ENCODE measurements at places on chromosomes 3 and 15.

GRCh38 chr3:86594838-86595237 is 396.1 kb downstream of the VGLL3 start:
- DNase-seq: no peak

- no peak for DNase-seq
Observed at GRCh38 chr15:51267703-51268083, 70.7 kb downstream of the CYP19A1 start.

- DNase-seq: no peak
Observed at GRCh38 chr3:50737906-50738598, 63.3 kb downstream of the DOCK3 start.

- no peak for DNase-seq
Observed at GRCh38 chr3:127534564-127534963, 56.0 kb downstream of the TPRA1 start.

GRCh38 chr3:150653110-150653561 is 50.0 kb downstream of the SELENOT start:
- DNase-seq: no peak

DNA sequence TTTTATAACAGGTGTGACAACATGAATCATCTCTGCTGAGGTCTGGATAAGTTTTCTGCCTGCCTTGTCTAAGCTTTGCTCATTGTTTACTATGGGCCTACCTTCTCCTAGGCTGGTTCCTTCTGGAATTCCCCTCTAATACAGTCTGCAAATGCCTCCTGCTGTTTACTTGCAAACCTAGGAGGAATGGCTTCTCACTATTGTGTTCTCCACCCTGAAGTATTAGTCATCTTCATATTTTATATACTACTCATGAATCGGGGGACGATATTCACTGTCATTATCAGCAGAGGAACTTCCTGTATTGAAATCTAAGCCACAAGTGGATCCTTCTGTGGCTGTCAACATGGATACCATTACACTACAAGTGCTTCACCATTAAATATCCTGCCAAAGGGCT is 154.8 kb downstream of the PLCL2 start:
- no peak for DNase-seq

- no peak for DNase-seq
Observed at GRCh38 chr3:37859354-37859753, 2.3 kb upstream of the CTDSPL start.

- DNase-seq: no peak
Observed at GRCh38 chr3:151775314-151776258, 38.3 kb upstream of the AADAC start.

DNA sequence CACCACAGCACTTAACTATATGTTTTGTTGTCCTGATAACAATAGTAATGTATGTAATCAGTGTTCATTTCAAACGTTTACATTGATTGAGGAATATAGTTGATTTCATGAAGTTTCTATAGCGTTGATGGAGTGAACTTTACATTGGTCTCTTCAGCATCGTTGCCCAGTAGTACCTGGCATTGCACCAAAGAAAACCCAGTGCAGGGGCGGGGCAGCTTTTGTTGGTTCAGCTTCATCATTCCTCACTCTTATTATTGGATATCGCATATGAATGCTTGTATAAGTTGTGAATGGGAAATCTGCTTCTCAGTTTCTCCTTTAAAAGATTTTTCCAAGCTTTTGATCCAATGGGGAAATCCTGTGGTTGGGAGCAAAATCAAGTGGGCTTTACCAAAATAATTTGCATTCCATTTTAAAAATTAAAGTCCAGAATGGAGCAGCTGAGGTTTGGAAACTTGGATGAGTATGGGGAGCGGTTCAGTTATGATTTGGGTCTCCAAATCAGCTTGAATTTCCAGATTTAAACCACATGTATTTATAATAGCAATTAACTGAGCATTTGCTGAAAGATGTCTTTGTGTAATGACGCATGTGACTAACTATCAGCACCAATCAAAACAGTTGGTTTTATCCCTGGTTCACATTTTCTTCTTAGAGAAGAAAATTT is 213.7 kb downstream of the ALCAM start:
- no peak for DNase-seq

DNA sequence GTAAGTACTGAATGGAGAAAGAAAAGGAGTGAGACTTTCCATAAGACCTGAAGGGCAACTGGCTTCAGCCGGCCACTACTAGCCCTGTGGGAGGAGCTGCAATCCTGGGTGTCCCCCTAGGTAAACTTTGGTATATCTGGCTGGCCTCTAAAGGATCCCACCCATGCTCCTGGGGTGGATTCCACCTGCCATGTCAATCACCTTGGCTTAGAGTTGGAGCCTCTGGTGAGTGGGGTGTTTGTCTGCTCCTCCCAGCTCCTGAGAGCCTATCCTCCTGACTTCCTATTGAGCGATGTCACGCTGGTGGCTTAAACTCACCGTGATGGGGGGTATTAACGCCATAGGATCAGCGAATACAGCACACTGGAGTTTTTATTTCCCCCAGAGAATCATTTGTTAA is 2.6 kb downstream of the SPTBN5 start:
- no peak for DNase-seq

DNA sequence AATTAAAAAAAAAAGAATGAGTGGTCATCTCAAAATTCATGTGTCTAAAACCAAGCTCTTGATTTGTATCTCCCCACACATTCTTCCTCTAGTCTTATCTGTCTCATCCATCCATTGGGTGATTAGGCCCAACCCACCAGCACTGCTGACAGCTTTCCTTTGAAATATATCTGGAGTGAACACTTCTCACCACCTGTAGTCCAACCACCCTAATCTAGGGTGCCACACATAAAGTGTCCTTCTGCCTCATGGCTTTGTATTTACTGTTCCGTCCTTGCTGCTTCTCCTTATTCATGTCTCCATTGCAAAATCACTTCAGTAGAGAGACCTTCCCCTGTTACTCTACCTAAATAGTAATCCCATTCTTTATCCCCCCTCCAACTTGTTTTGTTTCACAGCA is 82.4 kb upstream of the PTX3 start:
- DNase-seq: no peak

DNA sequence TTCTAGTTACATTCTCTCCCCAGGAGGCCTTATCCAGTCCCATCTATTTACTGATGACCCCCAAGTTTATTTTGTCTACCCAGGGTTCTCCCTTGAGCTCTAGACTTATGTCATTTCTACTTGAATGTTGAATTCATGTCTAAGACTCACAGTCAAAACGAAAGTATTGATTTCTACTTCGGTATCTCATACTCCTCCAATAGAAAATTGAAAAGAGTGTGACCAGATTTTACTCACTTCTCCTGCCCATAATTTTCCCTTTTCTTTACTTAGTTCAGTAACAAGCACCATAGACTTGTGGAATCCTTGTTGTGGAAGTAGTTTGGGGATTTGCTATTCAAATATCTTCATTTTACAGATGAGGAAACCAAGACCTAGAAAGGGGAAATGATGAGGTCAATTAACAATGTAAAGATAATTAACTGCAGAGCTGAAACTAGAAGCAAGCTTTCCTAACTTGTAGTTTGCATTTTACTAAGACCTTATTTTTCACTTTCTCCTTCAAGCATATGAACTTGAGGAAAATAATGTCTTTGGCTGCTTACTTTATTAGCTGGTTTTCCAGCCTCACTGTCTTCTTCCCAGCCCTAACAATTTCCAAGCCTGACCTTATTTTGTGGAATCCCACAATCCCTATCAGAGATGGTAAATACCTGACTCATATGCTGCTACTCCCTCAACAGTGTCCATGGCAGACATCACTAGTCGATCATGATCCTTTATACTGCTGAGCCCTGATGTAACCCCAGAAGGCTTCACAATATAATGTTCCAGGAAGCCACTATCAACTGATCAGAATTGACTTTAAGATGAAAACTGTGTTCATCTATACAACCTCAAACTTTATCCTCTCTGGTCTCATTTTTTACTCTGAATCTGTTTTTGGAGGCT is 123.9 kb upstream of the AGBL1 start:
- no peak for DNase-seq

- no peak for DNase-seq
Observed at GRCh38 chr3:79406175-79406574, 361.6 kb downstream of the ROBO1 start.

DNA sequence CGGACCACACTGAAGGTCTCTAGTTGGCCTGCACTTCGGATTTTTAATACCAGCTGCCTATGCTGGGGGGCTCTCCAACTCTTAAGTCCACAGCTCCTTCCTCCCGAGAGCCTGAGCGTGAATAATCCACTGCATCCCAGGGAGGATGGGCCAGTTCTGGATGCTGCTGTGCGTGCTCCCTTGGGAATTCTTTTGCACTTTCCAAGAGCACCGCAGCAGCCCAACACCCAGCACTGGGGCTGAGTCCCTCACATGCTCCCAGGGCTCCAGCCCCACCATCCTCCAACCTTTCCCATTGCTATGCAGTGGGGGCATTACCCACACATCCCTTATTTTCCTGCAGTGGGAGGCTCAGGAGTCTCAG is 136.4 kb upstream of the IQSEC1 start:
- no peak for DNase-seq

DNA sequence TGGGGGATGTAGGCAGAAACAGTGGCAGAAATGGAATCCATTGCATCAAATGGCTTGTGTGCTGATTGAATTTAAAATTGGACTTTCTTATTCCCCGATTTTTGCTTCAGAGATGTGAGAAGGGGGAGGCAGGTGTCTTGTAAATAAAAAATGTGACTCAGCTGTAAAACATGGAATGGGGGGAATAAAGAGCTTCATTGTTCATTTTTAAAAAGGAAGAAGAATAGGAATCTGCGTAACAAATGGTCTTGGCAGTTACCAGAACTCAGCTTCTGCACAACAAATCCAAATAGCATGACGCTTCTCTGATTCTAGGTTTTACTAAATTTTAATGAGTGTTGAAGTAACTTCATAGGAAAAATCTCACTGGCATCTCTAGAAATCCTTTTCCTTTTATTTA is 323.9 kb upstream of the GBE1 start:
- no peak for DNase-seq

DNA sequence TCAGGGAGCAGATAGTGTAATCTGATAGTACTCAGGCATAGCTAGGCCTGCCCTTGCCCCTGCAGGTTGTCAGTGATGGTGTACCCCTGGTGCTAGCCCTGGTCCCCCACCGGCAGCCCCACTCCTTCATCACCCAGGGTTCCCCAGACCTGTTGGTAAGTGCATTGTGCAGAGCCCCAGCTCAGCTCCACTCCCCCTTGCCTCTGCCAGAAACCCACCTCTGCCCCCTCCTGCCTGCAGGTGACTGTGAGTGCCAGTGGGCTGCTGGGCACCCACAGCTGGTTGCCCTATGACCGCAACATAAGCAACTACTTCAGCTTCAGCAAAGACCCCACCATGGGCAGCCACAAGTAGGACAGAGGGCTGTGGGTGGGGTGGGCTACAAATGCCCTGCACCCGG is 27.5 kb downstream of the NBEAL2 start:
- DNase-seq: no peak

DNA sequence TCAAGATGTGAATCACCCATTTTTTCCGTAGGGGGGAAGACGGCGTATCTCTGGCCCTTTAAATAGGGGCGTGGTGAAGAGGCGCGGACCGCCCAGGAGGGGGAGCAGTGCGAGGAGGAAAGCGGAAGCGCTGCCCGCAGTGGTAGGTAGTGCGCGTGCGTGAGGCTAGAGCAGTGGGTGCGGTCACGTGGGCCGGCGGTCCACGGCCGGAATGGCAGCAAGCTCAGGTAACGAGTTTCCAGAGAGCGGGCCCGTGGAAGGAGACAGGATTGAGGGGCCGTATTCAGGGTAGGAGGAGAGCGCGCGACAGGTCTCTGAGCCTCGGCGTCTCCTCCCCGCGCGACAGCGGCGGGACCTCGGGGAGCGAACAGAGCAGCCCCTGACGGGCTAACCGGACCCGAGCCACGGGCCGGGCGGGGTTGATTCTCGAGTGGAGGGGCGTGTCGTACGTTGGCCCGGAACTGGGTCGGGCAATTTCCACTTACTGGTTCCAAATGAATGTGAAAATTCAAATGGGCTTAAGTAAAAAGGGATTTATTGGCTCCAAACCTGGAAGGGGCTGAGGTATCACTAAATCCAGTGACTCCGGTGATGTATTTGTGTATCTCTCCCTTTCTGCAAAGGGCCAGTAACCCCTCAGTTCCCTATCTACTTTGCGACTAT is at the start of gene VPS8:
VPS8 (plus strand) TSS at position 168 of the 663 bp plus-strand sequence. CDS start 12,467 bp downstream, outside the sequence.
- peak; percentile 88 for DNase-seq

DNA sequence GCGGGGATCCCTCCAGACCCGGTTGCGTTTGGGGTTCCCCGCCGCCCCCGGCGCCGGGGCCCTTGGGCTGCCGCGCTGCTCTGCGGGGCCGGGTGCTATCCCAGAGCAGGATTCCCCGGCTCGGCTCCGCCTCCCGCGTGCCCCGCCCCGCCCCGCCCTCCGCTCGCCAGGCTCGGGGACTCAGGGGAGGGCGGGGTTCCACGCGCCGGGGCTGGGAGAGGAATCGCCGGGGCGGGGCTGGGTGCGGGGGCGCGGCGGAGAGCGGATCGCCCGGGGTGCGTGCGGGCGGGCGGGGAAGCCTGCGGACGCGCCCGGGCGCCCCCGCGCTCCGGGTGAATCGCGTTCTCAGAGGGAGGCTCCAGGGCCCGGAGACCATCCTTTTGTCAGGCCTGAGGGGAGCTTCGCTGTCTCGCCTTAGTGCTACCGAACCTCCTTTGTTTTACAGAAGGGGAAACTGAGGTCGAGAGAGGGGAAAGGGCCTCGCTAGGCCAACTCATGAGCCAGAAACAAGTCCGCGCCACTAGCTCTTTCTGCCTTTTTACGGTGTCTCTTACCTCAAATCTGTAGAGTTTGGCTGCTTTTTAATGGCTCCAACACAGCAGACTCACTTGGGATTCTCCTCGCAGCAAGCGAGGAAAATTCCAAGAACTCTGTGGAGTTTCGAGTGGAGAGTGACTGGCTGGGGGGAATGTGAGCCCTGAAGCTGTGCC is at the start of gene TMEM158:
TMEM158 (minus strand) TSS at position 82 of the 710 bp plus-strand sequence. CDS start 260 bp downstream, outside the sequence.
- no peak for DNase-seq

GRCh38 chr3:69445024-69445423 is 59.1 kb upstream of the FRMD4B start:
- no peak for DNase-seq

GRCh38 chr3:186182850-186183249 is 74.0 kb upstream of the ETV5 start:
- DNase-seq: peak; percentile 24

GRCh38 chr3:78870484-78870883 is 897.3 kb downstream of the ROBO1 start:
- DNase-seq: no peak

DNA sequence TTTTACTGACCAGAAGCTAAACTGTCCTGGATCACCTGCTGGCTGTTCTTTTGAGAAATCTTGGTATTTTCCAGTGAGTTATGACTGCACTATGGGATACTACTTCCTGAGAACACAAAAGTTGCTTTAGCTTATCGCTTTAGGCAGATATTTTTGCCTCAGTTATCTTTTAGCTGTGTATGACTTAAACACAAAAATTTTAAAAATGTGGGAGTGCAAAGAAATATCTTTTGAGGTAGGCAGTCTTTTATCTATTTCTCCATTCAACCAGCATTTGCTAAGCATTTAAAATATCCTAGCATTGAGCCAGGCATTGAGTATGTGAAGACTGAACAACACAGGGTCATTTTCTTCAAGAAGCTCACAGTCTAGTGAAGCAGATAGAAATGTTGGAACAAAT is 981.9 kb downstream of the FHIT start:
- no peak for DNase-seq

GRCh38 chr3:55797084-55797483 is 310.0 kb upstream of the WNT5A start:
- no peak for DNase-seq

- DNase-seq: no peak
Observed at GRCh38 chr3:171878461-171879225, 35.5 kb downstream of the TMEM212 start.

GRCh38 chr15:85356276-85356675 is 24.1 kb upstream of the AKAP13 start:
- DNase-seq: no peak

- DNase-seq: no peak
Observed at GRCh38 chr3:191985691-191986090, 524.7 kb downstream of the PYDC2 start.

Measured in SK-N-MC (cell line).